ENCODE measurements at places on chromosomes 1 and 21.

DNA sequence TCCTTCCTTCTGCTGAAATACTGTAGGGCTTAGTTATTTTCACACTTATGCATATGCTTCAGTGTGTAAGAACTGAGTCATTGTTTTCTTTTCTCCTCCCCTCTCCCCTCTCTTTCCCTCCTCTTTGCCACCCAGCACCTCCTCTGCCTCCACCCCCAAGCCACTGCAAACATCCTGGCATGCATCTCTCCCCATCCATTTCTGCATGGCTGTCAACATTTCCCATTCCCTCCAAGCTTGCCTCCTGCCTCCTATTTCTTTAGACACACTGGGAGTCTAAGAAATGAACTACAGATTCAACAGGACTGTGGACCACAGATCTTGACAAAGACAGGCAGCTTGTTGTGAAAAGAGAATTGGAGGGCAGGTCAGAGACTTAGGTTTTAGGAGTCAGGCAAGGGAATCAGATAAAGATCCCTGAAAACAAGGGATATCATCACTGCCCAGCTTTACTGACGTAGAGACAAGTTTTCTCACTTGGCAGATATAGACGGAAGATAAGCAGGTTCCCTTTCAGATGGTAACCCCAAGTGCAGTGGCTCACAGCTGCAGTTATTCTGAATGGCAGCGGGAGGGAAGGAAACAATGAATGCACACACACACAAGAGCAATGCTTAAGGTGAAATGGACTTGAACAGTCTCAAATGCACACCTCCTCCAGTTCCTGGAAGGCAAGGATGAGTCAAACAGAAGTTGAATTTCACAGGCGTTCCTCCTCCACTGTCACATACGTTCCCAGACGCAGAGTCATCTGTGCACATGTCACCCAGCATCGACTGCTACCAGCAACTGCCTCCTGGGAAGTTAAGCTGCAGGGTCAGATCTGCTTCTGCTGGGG is 56.1 kb downstream of the HIVEP3 start:
- no peak for DNase-seq

GRCh38 chr1:220457957-220458609 is 69.9 kb upstream of the MARK1 start:
- DNase-seq: no peak

DNA sequence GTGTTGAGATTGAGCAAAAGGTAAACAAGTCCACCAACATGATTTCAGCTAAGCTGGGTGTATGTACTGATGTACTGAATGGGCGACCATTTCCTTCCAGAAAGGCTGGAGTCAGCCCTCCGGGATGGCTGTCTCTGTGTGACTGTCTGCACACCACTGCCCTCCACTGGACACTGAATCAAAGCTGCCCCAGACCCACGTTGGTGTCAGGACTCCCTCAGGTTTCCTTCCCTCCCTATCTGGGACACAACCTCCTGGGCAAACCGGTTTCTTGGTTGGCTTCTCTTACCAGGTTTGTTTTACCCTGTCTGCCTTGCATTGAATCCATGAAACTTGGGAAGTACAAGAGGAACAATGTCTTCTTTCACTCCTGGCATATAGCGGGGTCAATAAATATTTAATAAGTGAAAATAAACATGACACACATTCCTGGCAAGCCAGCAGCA is 5.3 kb upstream of the SRP9 start:
- DNase-seq: peak; percentile 87

DNA sequence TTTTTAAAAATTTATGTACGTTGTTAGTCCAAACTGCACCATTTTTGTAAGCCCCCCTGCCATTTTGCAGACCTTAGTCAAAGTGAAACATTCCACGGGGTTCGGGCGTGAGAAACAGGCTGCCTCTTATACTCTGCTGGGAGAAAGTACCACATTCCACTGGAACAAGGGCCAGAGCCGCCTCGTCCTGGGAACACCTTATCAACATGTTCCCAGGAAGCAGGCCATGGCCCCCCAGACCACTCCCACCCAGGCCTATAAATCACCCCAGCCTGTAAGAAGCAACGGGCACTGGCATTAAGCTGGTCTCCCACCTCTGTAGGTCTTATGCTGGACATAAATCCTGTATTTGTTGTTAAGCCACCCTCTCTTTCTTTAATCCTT is 854 bp upstream of the ZRANB2 start:
- DNase-seq: no peak

- DNase-seq: no peak
Measured at GRCh38 chr1:104294259-104294658, 544.6 kb downstream of the AMY1C start.

Measured in astrocyte of the cerebellum (primary cell).